ENCODE measurements at places on chromosomes 2 and 18.

DNA sequence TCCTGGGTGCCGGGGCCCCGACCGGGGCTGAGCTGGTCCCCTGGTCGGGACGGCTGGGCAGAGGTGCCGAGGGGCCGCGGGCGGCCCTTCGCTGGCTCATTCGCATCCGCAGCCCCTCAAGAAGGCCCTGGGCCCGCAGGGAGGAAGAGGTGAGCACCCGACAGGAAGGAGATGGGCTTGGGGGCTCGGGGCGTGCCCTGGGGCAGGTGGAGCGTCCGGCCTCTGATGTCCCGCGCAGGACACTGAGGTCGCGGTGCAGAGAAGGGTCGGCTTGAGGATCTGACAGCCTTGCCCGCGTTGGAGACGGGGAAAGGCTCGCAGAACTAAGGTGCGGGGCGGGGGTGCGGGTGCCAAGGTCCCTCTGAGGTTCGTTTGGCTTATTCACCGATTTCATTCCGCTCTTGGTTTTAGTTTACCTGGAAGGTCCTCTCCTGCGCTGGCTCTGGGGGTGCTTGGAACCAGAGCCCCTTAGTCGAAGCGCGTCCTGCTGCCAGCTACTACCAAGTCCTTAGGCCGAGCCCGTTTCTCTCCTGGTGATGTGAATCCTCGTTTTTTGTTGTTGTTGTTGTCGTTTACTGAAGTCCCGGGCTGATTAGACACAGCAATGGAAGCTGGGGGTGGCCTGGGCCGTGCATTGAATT lies 18.9 kb upstream of the CD8A start:
- no peak for DNase-seq

DNA sequence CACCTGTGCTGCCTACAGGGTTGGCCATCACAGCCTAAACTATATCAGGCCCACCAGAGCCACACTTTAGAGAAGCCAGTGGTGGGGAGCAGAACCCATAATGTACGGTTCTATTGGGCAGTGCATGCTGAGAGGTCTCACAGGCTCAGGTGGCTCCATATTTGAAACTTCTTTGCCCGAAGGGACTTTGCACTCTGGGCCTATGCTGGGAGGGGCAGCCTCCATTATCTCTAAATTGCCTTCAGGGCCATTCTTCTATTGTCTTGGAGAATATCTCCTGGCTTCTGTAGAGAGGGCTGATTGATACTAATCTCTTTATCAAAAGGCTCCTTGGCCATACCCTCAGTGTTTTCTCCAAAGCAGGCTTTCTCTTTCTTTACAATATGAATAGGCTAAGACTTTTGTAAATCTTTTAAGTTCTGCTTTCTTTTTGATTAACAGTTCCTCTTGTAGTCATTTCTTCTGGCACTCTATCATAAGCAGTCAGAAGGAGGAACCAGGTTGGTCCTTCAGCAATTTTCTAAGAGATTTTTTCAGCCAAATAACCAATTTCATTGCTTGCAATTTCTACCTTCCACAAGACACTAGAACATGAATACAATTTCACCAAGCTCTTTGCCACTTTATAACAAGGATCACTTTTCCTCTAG lies 44.5 kb downstream of the RPE start:
- DNase-seq = no peak

- no peak for DNase-seq
Observed at GRCh38 chr2:145638675-145639074, 1118.8 kb upstream of the ZEB2 start.

- DNase-seq = no peak
Observed at GRCh38 chr2:2913601-2914120, 464.0 kb downstream of the EIPR1 start.

- no peak for DNase-seq
Observed at GRCh38 chr2:189015359-189015758, 41.2 kb downstream of the COL3A1 start.

GRCh38 chr2:198615972-198616371 lies 811.6 kb downstream of the PLCL1 start:
- DNase-seq = no peak

- DNase-seq = no peak
Observed at GRCh38 chr18:48022531-48023329, 92.3 kb upstream of the SMAD2 start.

DNA sequence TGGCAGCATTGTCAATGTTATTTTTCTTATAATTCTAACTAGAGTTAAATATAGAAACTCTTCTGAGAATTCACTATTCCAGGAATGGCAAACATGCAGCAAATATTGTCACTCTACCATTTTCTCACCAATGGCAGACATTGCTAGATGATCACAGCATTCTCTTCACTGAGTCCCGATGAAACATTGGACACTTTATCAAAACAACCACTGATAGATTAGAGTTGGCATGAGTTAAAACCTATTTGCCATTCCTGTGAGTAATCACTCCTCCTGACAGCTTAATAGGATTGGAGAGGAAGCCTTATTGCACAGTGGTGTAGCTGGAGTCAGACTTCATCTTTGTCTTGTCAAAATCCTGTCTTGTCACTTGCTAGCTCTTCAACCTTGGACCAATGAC lies 163.9 kb upstream of the THUMPD2 start:
- no peak for DNase-seq

- DNase-seq = no peak
Observed at GRCh38 chr2:238284802-238285515, 3.5 kb downstream of the PER2 start.

- no peak for DNase-seq
Observed at GRCh38 chr2:145874466-145874865, 1354.5 kb upstream of the ZEB2 start.

DNA sequence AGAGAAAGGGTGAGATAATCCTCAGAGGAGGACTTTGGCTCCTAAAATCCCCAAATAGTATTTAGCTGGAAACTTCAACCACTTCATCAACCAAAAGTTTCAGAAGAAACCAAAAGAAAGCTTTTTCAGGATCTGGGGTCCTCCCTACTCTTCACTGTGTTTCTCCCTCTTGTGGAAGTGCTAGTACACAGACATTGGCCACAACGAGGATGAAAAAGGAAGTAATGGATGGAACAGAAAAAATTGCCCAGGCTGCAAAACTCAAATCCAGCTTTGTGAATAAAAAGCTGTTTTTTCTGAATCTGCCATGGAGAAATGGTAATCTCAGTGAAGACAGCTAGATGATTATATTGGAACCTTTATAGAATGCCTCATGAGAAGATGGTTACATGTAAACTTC lies 4.0 kb downstream of the PID1 start:
- DNase-seq = no peak

DNA sequence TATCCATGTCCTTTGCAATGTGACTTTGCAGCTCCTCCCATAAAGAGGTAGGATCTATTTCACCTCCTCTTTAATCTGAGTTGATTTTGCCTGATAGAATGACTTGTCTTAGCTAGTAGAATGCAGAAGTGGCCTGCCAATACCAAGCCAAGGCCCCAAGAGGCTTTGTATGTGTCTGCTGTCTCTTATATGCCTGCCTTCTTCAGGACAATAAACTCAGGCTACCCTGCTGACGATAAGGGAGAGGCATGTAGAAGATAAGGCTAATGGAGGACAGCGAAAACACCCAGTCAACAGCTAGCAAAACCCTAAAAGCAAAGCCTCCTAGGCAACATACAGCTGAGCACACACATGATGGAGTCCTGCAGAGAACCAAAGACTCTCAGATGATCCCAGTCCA lies 1.8 kb upstream of the ZC3H8 start:
- DNase-seq = no peak

- DNase-seq = no peak
Observed at GRCh38 chr2:218281449-218281848, 10.9 kb downstream of the TMBIM1 start.

DNA sequence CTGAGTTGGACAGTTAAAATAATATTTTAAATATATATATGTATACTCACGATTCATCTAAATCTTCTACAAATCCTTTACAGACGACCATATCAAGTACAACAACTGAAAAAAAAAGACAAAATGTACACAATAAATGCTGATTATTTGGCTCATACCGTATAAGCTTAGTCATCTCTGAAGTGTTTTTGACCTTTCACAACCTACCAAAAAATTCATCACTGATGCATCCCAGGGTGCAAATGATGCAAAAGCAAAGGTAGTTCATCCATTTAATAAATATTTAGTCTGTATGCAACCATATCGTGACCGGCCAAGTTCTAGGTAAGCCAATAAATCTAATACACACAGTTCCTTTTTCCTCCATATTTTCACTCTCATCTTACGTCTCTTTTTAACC lies 1.1 kb downstream of the TMX3 start:
- no peak for DNase-seq

GRCh38 chr2:7752291-7752690 lies 835.1 kb downstream of the RNF144A start:
- no peak for DNase-seq

GRCh38 chr2:206095536-206096332 lies 9.8 kb upstream of the INO80D start:
- DNase-seq = no peak

DNA sequence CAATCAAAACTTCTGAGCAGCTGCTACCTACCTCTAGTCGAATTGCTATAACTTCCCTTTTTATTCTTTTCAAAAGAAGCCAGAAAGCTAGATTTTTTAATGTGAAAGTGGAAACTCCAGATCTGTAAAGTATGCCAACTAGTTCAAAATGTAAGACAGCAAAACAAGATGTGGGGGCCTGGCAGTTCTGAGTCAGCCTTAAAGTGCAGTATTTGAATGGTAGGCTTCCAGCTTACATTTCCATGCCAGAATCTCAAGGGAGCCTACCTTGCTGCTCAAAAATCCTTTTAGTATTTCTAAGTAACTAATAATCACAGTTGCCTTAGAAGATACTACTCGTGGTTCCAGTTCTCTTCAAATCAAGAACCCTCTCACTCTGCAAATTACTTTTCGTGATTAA lies 1288.7 kb downstream of the LRP1B start:
- DNase-seq = no peak

DNA sequence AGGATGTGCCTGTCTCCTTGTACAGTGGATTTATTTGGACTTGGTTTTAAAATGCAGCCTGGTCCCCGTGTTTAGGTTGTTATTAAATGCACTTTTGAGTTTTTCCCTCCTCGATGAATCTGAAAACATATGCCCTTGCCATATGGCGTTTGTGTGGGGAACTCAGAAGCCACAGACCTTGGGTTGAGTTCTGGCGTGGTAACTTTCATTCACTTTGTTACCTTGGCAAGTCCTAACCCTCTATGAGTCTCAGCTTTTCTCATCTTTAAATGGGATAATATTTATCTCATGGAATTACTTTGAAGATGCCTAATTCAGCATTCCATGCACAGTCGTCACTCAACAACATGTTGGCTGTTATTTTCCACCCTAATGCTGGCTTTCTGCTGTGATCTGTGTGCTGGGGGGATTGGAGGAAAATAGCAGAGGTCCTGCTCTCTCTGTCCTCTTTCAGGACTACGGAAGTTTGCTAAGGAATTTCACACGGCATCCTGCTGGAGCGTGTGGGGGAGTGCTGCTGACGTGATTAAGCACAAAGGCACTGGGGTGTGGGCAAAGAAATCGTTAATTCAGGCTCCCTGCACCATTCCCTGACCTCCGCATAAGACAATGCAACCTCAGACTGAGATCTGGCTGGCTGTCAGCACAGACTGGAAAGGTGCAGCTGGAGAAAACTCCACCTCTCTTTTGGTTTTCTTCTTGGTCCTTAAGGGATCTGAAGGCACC lies 61.7 kb downstream of the LDLRAD4 start:
- DNase-seq = no peak

DNA sequence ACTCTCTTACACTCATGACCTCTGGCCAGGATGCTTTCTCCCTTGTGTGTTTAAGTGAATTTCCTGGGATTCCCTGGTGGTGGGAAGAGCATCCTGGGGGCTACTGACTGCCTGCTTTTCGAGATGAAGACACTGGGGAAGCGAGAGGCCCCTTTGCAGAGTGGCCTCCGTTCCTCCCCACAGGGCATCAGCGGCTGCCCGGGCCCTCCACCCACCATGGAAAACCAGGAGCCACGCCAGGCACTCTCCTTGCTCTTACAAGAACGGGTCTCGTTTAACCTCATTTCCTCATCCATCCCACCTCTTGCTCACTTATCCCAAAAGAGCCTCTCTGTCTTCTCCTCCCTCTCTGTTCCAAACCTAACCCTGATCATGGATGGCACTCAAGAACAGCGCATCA lies 17.8 kb downstream of the CHST10 start:
- DNase-seq = no peak

DNA sequence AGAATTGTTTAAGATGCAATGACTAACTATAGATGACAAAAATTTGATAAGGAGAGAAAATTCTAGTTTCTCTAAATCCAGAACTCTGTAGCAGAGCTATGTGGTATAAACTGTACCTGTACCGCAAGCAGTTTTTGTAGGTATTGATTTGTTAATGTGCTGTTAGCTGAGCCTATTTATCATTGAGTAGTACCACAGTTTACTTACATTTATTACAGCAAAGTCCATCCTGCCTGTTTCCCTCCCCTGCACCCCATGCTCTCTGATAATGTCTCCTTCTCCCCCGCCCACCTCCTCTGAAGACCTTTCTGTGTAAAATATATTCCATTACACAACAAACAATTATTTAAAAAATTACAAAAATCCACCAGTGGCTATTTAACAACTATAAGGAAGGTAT lies 170.6 kb downstream of the RNF152 start:
- no peak for DNase-seq

- no peak for DNase-seq
Observed at GRCh38 chr2:86048888-86049287, 56.8 kb downstream of the POLR1A start.

- DNase-seq = no peak
Observed at GRCh38 chr2:215421859-215422461, 13.9 kb downstream of the FN1 start.

DNA sequence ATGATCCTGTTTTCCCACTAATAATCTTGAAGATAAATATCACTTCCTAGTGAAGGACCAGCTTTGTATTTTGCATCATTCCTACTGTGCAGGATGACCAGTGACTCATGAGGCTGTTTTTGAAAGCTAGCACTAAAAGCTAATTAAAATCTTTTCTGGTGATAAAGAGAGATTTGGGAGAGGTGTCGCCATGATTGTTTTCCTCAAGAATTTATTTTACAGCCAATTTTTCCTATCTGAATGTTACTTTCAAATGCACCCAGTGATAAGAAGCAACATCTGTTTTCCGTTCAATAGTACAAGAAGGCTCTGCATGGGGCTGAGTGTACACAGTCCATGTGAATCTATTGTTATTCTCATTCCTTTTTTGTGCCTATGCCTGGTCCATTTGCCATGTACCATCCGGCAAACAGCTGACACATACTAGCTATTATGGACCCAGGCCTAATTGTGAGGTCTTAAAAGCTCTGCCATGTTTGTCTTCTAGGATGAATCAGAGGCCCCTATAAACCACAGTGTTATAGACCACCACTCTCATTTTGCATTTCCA lies 28.4 kb downstream of the MEIS1 start:
- DNase-seq = no peak

- DNase-seq = no peak
Observed at GRCh38 chr18:8998481-8999217, 103.8 kb upstream of the NDUFV2 start.

DNA sequence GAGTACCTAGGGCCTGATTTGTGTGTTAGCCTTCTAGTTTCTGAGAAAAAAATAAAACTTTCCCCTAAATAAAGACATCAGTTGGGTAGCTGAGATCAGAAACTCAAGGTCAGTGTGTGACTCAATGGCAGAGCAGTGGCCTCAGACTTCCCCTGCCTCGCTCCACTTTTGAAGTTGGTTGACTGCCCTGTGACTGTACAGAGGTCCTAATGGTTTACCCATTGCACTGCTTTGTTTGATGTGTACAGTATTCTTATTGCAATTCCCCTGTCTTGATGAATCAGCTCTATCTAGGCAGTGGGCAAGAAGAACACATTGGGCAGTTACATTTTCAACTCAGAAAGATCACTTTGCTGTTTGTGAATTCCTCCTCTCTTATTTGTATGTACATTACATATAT lies 315.7 kb downstream of the KCNS3 start:
- DNase-seq = no peak

GRCh38 chr2:111182121-111182520 lies 61.4 kb downstream of the BCL2L11 start:
- no peak for DNase-seq
